ENCODE measurements at places on chromosomes 16 and 17. TPM values are rescaled to one million over a fixed set of nuclear protein-coding genes. Genes with fewer than 3 reads are reported as not detected.

CFAP97D1 gene
- not detected for total RNA-seq

USP10 gene
- total RNA-seq, result 50.8 TPM

ABCA3 gene
- total RNA-seq, result 7.8 TPM

NFATC3 gene
- total RNA-seq, result 15.2 TPM

COL1A1 gene
- 4,416 TPM for total RNA-seq

Measured in mesangial cell (primary cell).